ENCODE measurements at places on chromosomes 3 and 15. TPM values are rescaled to one million over a fixed set of nuclear protein-coding genes. Genes with fewer than 3 reads are reported as not detected.

PP2D1 gene
- 0.41 TPM for polyA plus RNA-seq

LARP6 gene
- polyA plus RNA-seq = 18.1 TPM

ASB14 gene
- polyA plus RNA-seq = 1.2 TPM

DNA sequence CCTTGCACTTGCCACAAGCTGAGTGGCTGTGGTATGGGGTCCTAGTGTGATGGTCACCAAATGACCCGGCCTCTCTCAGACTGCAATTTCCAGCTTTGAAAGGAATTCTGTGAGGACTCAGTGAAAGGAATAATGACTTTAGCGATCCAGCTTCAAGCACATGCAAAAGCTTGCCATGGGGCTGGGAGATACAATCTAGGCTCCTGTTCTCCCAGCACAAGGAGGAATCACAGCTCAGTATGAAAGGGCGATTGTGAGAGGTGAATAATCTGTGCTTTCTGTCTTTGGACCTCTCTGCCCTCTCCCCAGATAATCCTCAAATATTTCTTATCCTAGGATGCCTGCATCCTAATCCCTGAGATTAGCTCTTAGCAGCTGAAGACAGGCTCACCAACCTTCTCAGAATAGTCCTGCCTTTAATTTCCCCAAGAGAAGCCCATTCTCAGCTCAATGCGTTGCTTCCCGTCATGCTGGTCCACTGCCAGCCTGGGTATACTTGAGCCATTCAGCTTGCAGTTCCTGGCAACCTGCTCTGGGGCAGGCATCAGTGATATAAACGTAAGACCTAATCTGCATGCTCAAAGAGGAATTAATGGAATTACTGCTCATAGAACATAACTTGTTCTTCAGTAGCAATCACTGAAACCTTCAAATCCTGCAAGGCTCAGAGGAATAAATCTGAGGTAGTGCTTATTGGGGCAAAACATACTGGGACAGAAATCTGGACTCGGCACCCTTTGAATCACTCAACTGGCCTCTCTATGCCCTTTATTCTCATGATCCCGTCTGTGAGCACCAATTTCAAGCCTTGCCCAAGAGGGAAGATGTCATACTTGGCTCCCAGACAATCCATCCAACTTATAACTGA is 15.1 kb downstream of the TLNRD1 start:
- DNase-seq = no peak

GRCh38 chr15:99566157-99566897 is 543 bp downstream of the MEF2A start:
- DNase-seq = peak; percentile 22

All from left renal pelvis (tissue), 4 donors.